ENCODE measurements at places on chromosomes 7 and 10. TPM values are rescaled to one million over a fixed set of nuclear protein-coding genes. Genes with fewer than 3 reads are reported as not detected.
A peak's percentile ranks its signal among the peaks of the same experiment; 100 is the strongest.

GRCh38 chr7:29287366-29287765, 92.8 kb downstream of the CHN2 start:
- DNase-seq = no peak
- H3K27me3 ChIP-seq = peaks cover 15% of the 10 kb centered on the region
- H3K4me1 ChIP-seq = peaks cover 10% of the 10 kb centered on the region
- H3K4me3 ChIP-seq = no peak overlapping the region
- no peak overlapping the region for H3K27ac ChIP-seq

DNA sequence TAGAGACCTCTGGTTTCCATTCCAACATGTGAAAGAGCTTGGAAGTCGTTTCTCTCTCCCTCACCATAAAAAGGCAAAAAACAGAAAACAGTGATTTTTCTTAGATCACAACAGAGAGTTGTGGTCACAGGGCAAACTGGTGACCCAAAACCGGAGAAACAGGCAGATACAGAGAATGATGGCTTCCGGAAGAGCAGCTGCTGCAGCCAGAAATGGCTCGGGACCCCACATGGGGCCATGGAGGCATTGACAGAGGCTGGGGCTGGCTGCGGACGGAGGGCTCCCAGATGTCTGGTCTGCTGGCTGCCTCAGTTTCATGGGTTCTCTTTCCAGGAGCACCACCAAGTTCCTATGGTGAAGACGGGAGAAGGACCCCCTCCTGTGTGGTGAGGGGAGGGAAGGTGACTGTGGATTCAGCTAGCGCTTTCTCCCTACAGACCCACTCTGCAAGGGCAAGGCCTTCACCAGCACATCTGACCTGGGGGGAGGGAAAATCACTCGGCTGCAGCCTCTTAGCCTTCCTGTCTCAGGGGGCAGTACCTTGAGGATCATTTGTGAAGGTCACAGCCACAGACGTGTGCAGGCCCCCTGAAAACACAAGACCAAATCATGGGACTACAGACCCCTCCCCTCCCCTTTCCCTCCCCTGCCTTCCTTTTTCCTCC, 81.4 kb downstream of the WDR37 start:
- peaks cover 3% of the 10 kb centered on the region for H3K4me1 ChIP-seq
- H3K27me3 ChIP-seq = peaks cover 13% of the 10 kb centered on the region
- H3K27ac ChIP-seq = no peak overlapping the region

DNA sequence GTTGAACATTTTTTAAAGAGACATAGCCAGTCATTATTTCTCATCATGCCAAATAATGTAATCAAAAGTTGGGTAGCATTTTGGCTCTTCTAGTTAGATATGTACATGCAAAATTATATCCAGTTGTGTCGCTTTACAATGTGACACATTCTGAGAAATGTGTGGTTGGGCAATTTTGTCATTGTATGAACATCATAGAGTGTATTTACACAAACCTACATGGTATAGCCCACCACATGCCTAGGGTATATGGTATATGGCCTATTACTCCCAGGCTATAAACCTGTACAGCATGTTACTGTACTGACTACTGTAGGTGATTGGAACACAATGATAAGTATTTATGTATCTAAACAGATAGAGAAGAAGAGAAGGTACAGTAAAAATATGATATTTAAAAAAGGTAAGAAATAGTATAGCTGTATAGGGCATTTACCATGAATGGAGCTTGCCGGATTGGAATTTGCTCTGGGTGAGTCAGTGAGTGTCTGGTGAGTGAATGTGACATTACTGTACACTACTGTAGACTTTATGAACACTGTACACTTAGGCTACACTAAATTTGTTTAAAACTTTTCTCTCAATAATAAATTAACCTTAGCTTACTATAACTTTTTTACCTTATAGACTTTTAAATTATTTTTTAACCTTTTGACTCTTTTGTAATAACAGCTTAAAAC, 16.5 kb downstream of the ZNF365 start:
- H3K4me3 ChIP-seq = no peak overlapping the region
- H3K27me3 ChIP-seq = no peaks in the 10 kb centered on the region
- no peaks in the 10 kb centered on the region for H3K36me3 ChIP-seq
- no peak overlapping the region for H3K27ac ChIP-seq
- peaks cover 16% of the 10 kb centered on the region for H3K4me1 ChIP-seq

- H3K36me3 ChIP-seq = no peaks in the 10 kb centered on the region
- DNase-seq = no peak
These were observed 664.2 kb downstream of the NXPH1 start for GRCh38 chr7:9097565-9098060.

- DNase-seq = no peak
- H3K27ac ChIP-seq = no peak overlapping the region
- no peak overlapping the region for H3K4me3 ChIP-seq
- H3K36me3 ChIP-seq = no peaks in the 10 kb centered on the region
These were observed 320.3 kb downstream of the CCDC3 start for GRCh38 chr10:12681252-12681651.

DNA sequence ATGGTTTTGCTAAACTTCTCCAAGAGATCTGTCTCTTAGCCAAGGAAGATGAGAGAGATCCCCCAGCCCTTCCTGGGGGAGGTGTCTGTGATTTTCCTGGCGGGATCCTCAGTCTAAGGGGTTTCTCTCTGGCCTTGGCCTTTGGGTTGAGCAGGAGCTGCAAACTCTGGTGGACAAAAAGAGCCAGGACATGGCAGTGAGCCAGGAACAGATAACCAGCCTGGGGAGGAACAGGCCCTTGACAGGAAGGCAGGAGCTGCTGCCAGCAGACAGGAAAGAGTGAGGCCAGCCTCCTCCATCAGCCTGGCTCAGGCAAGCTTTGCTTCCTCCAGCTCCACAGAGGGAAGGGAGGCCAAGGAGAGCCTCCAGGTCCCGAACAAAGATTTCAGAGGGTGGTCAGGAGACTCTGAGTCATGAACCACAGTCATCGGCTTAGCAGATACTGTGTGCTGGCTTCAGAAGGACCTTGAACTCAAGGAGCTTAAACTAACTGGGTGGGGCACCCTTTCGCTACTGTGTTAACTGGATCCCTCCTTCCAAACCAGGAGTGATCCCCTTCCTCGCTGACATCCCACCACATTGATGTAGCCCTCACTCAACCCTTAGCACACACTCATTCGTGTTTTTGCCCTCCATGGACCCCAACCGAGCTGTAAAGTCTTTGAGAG, 34.7 kb downstream of the DDIT4 start:
- no peaks in the 10 kb centered on the region for H3K36me3 ChIP-seq
- H3K27me3 ChIP-seq = no peaks in the 10 kb centered on the region
- no peak overlapping the region for H3K4me3 ChIP-seq
- peak overlapping the region; percentile 63 for H3K27ac ChIP-seq
- DNase-seq = no peak

COX19 gene
- total RNA-seq = 11.4 TPM

ADCY1 gene
- total RNA-seq = 0.05 TPM
